ENCODE measurements at places on chromosomes 12 and 14.

- no peak for DNase-seq
Measured at GRCh38 chr12:117538926-117539325, 177.5 kb upstream of the NOS1 start.

DNA sequence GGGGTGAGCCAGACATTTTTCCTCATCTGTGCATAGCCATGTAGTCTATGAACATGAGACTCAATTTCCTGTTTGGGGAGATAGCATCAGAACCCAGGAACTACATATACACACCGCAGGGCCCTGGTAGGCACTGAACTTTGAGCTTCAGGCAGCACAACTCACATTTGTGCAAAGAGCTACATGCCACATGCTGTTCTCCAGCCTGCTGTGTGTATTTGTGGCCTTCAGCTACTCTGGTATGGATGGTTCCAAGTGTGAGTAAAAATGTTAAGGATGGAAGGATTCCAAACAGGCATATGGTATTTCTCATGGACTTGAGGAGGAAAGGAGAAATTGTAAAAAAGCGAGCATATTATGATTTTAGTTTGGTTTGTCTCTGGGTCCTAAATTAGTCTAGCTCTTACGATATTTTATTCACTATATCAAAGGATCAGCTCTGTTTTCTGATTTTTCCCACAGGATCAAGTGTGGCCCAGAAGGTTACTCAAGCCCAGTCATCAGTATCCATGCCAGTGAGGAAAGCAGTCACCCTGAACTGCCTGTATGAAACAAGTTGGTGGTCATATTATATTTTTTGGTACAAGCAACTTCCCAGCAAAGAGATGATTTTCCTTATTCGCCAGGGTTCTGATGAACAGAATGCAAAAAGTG lies 422.4 kb upstream of the OR4E1 start:
- no peak for DNase-seq

DNA sequence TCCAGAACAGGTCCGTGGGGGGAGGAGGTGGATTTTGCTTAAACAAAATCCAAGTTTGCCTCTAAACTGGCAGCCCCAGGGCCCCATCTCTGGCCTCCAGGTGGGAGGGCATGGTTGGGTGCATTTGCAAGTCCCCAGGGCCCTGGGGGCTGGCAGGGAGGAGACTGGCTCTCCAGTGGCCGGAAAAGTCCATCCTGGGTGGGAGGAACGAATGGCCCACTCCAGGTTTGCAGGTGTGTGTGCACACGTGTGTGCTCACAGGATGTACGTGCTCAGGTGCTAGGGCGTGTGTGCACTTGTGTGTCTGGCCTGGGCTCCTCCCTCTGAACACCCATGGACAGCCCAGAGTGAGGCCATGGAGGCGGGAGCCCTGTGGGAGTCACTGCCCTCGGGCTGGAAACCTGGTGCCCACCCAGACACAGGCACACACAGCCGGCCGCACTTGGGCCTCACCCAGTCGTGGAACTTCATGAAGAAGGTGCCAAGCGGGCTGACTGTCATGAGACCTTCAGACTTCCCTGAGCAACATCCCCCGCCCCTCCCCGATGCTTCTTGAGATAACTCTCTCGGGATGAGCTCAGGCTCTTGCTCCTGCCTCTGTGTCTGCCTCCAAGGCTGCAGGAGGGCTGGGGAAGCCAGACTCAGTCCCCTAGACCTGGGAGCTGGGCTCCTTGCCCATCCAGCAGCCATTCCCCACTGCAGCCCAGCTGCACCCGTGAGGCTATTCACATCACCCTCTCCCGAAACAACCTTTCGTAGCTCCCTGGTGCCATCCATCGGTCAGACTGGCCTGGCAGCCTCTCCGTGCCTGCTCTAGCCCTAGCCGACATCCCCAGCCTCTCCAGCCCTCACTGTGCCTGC lies 9.4 kb downstream of the AHNAK2 start:
- DNase-seq = no peak

DNA sequence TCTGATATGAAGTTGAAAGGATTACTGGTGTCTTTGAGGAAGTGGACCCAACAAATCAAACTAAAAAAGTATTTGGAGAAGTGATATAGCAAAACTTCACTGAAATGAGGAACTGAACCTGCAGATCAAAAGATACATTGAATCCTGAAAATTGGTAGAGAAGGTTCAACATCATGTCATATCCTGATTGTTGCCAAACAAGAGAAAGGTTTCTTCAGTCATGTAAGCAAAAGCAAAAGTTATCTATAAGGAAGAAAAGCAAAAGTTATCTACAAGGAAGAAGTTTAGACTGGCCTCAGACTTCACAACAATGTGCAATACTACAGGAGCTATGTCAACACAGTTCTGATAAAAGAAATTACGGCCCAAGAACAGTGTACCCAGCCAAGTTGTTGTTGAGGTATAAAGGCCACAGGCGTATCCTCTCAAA lies 142.7 kb downstream of the RAD51B start:
- no peak for DNase-seq

GRCh38 chr14:61342486-61342885 lies 21.1 kb downstream of the PRKCH start:
- no peak for DNase-seq

DNA sequence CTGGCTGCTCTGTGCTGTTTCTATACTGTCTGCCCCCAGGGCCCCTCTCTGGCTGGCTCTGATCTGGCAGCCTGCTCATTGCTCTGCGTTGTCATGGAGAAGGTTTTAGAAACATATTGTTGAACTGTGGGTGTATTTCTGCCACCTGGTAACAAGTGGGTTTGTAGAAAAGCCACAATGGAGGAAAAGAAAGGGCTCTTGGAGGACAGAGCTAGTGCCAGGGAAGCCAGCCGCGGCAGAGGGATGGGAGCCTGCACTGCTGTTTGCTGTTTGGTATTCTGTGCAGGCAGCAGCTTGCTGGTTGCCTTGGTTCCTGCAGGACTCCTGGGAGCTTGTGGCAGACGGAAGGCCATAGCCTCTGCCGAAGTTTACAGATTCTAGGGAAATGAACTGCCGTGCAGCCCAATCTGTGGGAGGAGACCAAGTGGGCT lies 15.1 kb downstream of the CCDC177 start:
- no peak for DNase-seq

GRCh38 chr12:93664573-93665138 lies 12.5 kb upstream of the CRADD start:
- DNase-seq = no peak
